CD4-positive, alpha-beta T cell treated with Interleukin-1 beta for 1 hour (primary cell): ENCODE measurements at places on chromosomes 6 and 20.

DNA sequence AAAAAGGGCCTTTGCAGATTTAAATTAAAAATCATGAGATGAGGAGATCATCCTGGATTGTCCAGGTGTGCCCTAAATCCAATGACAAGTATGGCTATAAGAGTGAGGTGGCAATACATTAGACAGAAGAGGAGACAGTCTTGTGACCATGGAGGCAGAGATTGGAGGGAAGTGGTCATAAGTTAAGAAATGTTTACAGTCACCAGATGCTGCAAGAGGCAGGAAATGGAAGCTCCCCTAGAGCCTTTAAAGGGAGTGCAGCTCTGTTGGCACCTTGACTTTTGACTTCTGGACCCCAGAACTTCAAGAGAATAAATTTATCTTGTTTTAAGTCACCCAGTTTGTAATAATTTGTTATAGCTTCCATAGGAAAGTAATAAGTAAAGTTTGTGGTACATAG is 61.1 kb downstream of the HMGN3 start:
- no peak for DNase-seq

- no peak for DNase-seq
These were observed 571 bp downstream of the ITCH start for GRCh38 chr20:34363465-34364222.

DNA sequence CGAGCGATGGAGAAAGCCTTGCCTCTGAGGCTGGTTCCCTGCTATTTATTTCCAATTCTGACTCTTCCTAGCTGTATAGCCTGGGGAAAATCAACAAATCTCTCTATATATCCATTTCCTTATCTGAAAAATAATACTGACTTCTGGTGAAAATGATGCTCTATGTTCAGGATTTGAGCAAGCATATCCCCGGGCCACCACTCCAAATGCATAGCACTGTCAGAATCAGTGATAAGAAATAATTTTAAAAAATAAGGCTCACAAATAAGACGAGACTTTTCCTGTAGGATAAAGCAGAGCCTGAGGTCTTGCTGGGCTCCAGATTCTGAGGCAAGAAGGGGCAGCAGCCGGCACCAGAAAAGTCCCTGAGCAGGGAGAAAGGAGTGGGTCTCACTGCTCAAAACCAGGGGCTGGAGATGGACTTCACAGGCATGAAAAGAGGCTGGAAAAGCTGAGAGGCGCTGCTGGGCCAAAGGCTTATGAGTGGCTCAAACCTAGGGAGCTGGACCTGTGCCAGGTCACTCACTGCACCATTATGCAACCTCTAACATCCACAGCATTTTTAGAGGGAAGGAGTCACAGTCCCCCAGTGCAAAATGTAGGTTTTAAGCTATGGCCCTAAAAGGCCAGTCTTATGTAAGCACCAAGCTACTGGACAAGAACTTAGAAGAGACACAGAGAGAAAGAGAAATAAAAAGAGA is 48.1 kb upstream of the SLC17A4 start:
- DNase-seq, result no peak

DNA sequence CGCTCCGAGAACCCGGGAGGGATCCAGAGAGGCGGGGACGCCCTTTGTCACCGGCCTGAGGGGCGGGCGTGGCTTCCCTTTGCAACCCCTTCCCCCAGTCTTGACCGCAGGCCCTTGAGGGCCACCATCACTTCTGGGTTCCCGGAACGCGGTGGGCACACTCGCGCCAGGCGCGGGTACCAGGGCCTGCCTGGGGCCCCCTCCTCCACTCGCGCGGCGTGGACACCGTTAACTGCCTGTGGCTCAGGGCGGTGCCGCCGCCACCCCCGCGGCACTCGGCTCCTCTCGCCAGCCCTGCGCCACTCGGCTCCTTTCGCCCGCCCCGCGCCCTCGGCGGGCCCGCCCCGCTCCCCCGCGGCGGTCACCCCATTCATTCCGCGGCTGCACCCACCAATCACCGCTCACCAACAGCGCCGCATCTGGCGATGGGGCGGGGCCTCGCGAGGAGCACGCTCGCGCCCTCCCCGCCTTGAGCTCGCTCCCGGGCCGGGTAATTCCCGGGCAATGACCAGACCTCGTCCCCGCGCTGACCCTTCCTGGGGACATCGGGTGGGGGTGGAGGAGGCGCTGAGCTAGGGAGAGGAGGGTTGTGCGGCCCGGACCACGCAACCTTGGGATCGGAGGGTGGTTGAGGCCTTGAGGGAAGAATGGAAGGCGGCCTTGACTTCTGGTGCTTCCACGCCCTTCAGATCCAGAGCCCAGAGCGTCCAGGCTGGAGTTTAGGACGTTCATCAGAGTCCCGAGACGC is 10.5 kb upstream of the ELOVL5 start:
- peak; percentile 94 for DNase-seq

GRCh38 chr6:154757352-154758050 is 24.3 kb downstream of the SCAF8 start:
- DNase-seq, result no peak

DNA sequence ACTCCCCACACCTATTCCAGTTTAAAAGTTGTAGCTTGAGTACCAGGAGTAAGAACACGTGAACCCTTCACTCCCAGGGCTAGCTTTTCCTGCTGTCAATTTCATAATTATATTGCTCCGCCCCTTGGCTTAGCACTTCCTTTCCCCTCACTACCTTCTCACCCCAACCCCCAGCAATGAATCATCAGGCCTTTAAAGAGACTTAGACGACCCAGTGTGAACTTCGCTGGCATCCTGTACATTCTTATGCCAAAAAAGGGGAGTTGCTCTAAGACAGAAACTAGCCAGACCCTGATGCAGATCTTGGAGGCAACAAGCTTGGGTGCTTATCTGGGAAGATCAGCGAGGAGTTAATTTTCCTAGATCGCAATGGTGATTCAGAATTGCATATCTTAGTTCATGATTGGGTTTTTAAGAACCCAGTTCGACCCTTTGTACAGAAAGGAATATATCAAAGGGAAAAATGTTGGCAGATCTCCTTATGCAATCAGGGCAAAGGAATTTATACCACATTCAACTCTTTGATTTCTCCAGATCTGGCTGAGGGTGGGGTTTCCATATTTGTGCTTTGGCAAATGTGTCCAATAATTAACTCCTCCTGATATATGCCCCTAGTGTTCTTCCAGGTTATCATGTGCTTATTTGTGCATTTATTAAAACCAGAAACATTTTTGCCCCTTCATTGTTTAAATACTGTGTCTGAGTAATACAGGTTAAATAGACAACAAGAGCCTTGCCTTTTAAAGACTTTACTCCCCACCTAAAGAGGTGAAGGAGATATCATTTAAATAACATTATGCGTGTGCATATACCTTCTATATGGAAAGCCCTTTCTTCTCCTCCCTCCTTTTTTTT is 8.1 kb upstream of the ATXN1 start:
- peak; percentile 69 for DNase-seq

GRCh38 chr6:46465294-46466165 is 25.7 kb downstream of the RCAN2 start:
- DNase-seq, result no peak

- no peak for DNase-seq
These were observed 18.2 kb downstream of the FERMT1 start for GRCh38 chr20:6104493-6105188.

GRCh38 chr6:71181565-71181964 is 107.0 kb upstream of the OGFRL1 start:
- DNase-seq, result no peak

DNA sequence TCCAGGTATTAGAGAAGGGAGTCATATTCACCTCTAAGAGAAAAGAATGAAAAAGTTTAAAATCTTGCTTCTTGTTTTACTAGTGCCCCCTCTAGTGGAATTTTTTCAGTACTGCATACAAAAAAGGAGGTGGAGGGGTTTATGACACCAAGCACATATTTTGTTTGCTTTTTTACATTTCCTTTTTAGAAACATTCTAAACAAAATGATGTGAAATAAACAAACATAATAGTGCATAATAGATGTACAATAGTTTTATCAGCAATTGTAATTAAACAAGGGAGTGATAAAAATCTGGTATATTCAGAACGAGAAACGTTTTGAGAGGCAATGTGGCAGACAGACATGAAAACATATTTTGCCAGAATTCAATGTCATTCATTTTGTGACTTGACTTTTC is 111.0 kb upstream of the TFAP2D start:
- peak; percentile 17 for DNase-seq

DNA sequence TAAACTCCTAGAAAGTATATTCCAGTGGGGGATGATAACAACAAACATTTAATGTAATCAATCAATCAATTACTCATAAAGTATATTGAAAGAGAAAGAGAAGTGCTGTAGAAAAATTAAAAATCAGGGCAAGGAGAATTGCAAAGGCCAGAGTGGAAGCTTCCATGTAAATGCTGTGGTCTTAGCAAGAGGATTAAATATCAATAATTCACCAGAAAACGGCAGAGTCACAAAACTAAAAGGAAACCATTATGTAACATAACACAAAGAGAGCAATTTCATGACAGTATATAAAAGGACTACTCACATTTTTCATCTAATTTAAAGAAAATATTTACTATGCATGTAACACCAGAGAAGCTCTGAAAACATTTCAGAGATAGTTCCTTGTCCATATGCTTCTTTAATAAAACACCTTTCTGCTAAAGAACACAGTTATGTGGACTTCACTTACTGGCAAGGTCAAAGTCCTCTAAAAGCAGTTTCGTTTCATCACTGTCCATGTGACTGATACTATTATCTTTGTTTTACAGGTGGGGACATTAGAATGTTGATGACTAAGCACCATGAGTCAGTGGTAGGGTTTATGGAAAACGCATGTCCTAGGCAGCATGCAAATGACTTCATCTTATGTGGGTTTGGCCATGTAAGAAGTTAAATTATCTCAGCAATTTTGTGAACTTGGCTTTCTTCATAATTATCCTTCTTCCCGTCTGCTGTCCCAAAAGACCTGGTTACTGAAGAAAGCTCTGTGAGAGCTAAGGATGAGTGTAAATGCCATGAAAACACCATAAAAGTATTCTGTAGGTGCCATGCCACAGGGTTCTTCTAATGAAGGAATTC is 185.8 kb upstream of the TENT5A start:
- no peak for DNase-seq

DNA sequence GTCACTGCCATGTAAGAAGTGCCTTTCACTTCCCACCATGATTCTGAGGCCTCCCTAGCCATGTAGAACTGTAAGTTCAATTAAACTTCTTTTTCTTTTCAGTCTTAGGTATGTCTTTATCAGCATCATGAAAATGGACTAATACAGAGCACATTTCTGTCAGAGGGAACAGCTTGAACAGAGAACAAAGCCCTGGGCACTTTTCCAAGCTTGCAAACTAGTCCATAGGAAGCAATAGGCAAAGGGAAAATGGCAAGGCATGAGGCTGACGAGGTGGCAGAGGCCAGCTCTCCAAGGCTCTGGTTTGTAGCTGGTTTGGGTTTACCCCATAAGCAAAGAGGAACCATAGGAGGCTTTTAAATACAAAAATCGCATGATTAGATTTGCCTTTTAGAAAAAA is 185.1 kb upstream of the HDDC2 start:
- no peak for DNase-seq

GRCh38 chr6:150016324-150017185 is 8.8 kb downstream of the RAET1L start:
- DNase-seq, result peak; percentile 56

DNA sequence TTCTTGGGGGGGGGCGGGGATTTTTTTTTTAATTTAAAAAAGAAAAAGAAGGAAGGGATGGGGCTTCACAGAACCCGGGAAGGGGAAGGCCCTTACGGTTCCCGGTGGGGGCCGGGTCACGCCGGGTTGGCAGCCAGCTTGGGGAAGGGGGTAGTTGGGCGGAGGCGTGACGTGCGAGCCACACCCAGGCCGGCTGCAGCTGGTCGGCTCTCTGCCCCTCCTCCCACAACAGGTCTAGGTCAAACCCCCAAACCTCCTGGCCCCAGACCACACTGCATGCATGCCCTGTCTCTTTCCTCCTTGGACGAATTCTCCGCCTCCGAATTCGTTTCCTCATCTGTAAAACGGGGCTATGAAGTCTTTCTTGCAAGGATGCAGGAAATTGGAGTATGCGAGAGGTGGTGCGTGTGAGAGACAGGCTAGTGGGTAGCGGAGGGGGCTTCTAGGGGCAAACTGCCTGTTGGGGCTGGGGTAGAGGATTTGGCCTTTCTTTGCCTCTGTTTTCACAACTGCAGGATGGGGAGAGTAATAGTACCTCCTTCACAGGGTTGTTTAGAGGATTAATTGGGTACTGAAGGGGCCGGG is 828 bp downstream of the HCK start:
- peak; percentile 28 for DNase-seq

GRCh38 chr20:38537176-38537575 is 43.8 kb upstream of the ADIG start:
- no peak for DNase-seq

GRCh38 chr6:41464481-41464880 is 81.7 kb upstream of the FOXP4 start:
- no peak for DNase-seq

DNA sequence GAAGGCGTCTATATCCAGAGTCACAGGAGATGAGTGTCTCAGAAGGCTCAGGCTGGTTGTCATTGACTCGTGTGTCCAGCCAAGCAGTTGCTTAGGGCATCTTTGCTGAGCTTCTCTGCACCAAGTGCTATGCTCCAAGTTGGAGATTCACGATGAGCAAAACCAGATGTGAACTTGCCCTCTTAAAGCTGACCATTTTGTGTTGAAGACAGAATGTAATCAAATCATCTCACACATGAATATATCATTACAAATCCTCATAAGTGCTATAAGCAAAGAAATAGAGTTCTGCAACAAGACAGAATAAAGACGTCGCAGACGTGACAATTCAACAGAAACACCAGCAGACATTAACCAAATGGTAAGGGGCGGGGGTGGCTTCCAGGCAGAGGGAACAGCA is 103.9 kb downstream of the ALDH8A1 start:
- no peak for DNase-seq

- DNase-seq, result no peak
These were observed 73.8 kb downstream of the MAP3K5 start for GRCh38 chr6:136718476-136718875.

DNA sequence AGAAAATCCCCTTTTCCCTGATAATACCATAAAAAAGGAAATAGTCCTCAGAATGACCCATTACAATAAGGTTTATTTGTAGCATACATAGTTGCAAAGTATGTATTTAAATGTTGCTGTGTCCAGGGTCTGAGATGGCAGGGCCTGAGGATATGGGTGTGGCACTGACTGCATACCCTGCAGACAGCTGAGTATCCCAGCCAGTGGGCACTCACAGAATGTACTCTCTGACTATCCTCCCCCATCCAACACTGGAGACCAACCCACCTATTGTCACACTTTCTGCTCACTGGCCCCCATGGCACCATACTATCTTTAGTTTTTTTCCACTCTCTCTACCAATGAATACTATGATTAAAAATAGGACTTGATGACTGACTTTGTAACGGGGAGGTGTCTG is 215.8 kb upstream of the FOXA2 start:
- no peak for DNase-seq

GRCh38 chr6:87182321-87182720 is 27.0 kb downstream of the ZNF292 start:
- no peak for DNase-seq
